NCI-H82 (cell line): ENCODE measurements at places on chromosomes 13 and 19.

- DNase-seq: no peak
Observed at GRCh38 chr13:111211789-111212516, 96.8 kb downstream of the ARHGEF7 start.

DNA sequence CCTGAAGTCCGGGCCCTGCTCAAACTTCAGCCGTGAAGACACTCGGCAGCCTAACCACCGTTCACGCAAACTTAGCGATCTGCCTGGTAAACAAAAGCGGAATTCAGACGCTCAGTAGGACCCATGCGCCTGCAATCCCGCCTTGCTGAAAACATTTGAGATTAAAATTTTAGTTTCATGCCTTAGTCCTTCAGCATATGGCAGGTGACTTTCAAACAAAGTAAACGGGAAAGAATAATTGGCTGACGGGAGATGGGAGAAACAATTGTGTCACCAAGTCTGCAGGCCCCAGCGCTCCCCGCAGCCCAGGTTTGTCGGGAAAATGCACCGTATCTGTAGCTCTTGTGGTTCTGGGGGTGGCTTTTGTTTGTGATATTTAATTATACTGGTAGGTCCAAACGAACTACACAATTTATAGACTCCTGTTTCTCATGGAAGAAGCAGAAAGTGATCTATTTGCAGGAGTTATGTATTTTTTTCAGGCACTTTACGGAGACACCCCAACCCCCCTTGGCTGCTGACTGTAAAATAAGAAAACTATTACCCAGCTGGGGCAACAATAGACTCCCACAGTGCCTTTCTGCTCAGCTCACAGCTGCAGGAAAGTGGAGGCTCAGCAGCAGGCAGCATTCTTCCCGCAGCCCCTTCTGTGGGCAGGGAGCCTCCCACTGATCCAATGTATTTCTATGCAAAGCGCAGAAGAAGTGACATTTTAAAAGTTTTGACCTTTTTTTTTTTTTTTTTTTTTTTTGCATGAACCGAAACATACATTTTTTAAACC lies 94.8 kb downstream of the SOX1 start:
- DNase-seq: no peak

DNA sequence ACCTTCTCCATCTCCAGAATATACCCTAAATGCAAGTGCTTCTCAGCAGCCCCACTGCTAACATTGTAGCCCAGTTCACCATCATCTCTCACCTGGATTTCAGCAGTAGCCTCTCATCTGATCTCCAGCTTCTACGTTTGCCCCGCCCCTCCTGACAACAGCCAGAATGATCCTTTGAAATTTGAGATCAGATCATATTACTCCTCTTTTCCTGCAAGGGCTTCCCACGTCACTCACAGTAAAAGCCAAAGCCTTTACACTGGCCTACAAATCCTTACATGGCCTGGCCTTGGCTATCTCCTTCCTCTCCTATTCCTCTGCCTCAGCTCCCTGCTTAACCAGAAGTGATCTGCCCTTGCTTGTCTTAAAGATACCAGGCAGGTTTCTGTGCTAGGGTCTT lies 94.3 kb upstream of the NBEA start:
- DNase-seq: peak; percentile 24

GRCh38 chr13:33310245-33311038 lies 24.9 kb upstream of the STARD13 start:
- DNase-seq: no peak

DNA sequence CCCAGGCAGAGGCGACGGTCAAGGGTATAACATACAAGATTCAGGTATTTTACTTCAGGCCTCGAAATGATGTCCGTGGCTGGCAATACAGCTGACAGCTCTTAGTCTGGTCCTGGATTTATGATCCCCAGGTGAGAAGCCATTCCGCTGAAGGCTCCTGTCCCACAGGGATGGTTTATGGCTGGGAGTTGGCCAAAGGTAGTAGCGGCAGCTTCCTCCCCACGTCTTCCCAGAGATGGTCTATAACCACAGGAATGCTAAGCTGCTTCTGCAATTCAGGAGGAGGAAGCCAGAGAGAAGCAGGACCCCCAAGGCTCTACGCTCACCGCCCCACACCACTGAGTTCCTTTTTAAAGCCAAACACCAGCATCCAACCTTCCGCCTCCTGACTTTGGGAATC lies 27.1 kb downstream of the OLFM2 start:
- DNase-seq: no peak

DNA sequence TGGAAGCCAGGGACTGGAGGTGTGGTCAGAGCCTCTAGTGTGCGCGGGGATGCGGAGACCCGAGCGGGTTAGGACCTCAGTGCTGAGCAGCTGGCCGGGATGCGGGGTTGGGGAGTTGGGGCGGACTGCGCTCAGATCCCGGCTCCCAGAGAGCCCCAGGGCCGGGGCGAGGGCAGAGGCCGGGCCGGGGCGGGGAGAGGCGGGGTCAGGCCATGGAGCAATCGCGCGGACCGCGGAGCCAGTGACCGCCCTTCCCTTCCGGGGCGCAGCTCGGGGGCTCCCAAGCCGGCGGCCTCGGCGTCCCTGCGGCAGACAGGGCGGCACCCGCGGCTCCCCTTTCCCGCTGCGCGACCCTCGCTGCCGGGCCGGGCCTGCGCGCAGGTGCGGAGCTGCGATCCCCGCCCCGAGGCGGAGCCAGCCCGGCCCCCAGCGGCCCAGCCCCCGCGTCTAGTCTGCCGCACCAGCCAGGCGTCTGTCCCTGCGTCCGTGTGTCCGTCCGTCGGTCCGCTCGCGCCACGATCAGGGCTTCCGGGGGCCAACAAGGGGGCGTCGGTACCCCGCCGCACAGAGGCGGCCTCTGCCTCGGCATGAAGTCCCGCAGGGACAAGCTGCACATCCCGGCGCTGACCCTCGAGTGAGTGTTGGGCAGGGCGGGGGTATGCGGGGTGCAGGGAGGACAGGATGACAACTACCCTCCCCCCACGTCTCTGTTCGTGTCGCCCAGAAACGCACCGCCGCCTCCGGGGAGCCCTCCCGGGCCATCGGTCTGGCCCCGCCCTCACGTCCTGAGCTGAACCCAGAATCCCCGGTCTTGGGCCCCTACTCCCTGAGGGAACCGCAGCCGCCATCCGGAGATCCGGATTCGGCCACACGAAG lies 12.4 kb downstream of the MAST3 start:
- DNase-seq: peak; percentile 66

DNA sequence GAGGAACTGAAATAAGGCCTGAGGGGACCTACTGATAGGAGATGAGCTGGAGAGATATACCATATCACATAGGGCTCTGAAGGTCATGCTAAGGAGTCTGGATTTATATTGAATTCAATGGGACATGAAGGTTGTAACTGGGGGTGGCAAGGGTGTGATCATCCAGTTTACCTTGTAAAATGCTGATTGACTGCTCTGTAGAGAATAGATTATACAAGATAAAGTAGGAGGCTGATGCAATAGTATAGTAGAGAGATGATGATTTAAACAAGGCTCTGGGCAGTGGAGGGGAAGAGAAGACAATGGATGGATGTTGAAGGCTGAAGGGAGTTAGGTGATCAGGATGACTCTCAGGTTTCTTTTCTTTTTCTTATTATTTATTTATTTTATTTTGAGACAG lies 18.0 kb upstream of the PAN3 start:
- DNase-seq: no peak

DNA sequence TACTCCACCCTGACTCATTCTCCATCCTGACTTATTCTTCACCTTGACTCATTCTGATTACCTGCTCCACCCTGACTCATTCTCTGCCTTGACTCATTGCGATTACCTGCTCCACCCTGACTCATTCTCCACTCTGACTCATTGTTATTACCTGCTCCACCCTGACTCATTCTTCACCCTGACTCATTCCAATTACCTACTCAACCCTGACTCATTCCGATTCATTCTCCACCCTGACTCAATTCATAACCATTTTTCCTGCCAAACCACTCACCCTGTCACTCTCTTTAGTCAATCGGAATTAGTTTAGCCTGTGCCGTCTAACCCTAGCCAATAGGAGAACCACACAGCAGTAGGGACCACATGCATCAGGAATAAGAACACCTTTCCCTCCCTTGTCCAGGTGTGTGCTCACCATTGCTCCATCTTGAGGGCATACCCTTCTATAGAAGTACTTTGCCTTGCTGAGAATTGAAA lies 1227.4 kb upstream of the PCDH20 start:
- DNase-seq: no peak

- no peak for DNase-seq
Observed at GRCh38 chr13:24218977-24219376, 58.5 kb downstream of the SPATA13 start.

DNA sequence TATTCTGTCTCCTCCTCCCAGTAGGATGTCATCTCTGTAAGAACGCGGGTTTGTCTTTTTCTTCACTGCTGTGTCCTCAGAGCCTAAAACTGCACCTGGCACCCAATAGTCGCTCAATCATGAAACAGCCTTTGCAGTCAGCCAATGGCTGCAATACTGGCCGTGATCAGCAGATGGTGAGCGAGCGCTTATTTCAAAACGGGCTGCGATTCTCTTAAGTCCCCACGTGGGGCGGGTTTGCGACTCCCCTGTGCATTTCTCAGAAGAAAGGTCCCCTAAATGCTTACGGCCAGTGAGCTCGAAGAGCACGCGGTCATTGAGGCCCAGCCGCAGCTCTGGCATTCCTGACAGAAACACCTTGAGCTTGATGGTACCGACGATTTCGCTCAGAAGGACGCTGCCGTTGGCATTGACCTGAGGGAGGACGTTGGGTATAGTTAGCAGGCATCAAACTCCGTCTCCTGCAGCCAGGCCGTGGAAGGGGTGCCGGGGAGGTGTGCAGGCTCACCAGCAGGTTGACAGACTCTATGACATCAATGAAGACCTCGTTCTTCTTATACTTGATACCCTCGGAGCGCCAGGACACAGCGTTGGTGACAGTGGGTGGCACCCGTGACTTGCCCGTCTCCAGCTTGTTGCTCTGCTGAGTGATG lies 6.0 kb downstream of the AP1M2 start:
- peak; percentile 96 for DNase-seq

DNA sequence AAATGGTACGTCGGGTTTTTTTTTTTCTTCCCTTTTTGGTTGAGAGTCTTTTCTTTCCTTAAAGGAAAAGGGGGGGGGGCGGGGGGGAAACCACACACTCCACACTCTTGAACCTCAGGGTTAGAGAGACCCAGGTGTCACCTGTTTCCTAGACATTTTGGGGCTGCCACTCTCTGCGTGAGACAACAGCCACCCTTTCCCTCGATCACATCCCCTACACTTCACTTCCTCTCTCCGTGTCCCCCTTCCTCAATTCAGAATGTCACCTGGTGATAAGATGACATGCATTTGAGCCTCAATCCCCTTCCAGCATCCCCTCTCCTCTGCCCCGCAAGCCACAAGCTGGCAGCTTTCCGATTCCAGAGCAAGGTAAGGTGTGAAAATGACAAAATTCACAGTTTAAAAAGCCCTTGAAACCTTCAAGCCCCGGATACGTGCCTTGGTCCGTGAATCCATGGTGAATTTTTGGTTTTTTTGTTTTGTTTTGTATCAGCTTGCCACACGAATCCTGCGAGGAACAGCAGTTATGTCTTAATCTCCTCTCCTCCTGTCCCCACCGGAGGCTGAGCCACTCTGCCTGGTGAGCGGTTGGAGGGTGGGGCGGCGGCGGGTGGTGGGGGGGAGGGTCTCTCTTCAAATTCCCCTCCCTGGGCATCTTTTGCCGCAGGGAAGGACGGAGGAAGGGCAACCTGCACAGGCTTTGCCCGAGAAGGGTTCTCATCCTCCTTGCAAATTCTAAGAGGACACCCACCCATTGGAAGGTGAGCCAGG lies 4.2 kb downstream of the PTPRS start:
- peak; percentile 63 for DNase-seq

DNA sequence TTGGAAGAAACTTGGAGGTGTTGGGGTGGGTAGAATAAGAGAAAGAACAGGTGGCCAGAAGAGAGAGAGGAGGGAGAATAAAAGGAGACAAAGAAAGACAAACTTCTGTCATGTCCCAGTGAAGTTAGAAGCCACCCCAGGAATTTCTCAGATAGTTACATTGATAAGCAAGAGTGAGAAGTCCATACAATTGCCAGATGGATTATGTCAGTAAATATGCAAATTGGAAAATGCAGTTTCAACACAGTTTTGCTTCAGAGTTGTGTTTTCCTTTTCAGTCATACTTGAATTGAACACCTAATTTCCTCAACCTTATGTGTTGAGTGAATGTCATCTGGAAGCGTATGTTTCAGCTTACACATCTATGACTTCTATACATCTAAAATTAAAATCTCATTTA lies 139.2 kb downstream of the RXFP2 start:
- no peak for DNase-seq

GRCh38 chr13:43665388-43665787 lies 121.4 kb downstream of the ENOX1 start:
- DNase-seq: peak; percentile 63

DNA sequence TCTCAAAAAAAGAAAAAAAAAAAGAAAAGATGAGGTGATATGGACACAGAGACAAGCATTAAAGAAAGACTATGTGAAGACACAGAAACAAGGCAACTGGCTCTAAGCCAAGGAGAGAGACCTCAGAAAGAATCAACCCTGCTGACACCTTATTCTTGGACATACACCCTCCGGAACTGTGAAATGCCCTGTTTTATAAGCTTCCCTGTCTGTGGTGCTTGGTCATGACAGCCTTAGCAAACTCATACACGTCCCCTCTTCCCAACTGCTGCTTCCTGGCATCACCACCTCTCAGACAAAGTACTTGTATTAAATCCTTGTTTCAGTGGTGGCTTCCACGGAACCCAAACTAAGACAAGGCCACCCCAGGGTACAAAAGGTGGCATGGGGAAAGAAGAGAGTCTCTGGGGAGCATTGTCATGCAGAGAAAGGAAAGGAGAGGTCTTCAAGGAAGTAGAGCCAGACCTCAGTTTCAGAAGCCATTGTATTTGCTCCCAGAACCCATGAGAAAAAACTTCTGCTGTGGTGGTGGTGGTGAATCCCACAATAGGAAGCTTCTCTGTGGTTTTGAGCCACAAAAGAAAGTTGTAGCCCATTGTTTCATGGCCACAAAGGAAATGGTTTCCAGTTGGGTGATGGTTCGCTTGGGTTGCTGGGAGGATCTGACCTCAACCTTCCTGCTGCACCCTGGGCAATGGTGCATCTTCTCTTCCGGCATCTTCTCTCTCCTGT lies 16.3 kb upstream of the TSPAN16 start:
- no peak for DNase-seq

DNA sequence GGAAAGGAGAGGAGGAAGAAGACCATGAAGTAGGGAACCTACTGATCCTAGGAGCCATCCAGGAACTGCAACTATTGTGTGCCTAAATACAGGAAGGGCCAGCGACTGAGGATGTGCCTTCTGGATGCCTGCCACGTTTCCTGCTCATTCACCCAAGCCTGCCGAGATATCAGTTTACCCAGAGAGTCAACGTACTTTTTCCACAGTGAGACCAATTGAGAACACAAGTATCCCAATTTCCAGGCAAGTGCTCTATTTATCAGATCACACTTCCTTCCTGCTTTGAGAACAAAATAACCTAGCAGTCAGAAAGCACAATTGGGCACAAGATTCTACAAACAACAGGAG lies 122.4 kb downstream of the AKAP11 start:
- no peak for DNase-seq

DNA sequence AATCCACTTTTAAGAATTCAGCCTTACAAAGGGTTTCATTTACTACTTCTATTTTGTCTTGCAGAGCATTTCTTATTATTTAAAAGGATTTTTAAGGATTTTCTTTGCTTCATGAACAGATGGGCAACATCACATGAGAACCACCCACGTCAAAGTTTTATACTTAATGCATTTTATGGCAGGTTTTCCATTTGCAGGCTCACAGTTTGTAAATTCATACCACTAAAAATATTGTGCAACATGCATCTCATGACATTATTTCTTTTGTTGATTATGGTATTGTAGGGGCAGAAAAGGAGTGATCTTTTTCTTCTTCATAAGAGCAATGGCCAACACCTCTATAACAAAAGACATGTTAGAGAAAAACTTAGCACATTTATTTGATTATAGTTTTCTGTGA lies 554.0 kb upstream of the SPRY2 start:
- no peak for DNase-seq

GRCh38 chr13:91331047-91331915 lies 16.2 kb upstream of the MIR17HG start:
- DNase-seq: no peak
